Subcutaneous adipose tissue (tissue), 4 donors: ENCODE measurements at places on chromosomes 1 and 21. TPM values are rescaled to one million over a fixed set of nuclear protein-coding genes. Genes with fewer than 3 reads are reported as not detected.

The TMIGD3 gene
- 9.9 TPM for total RNA-seq

The HJV gene
- total RNA-seq, result not detected

The UBE4B gene
- total RNA-seq, result 55.6 TPM

The SLAMF9 gene
- total RNA-seq, result 0.66 TPM

The CFHR4 gene
- total RNA-seq, result not detected

The LCA5L gene
- 0.33 TPM for total RNA-seq

The OXCT2 gene
- 0.94 TPM for total RNA-seq

The NFYC gene
- 30.2 TPM for total RNA-seq

The IL24 gene
- not detected for total RNA-seq

The TMPRSS2 gene
- 0.19 TPM for total RNA-seq

The CEP170 gene
- total RNA-seq, result 136 TPM

The G0S2 gene
- 926 TPM for total RNA-seq

The SDHC gene
- total RNA-seq, result 27.1 TPM

The PKLR gene
- not detected for total RNA-seq

The DCAF6 gene
- total RNA-seq, result 94.4 TPM

The CASZ1 gene
- total RNA-seq, result 0.88 TPM

The DENND2D gene
- total RNA-seq, result 40.5 TPM

The CNIH3 gene
- not detected for total RNA-seq

The CFAP107 gene
- not detected for total RNA-seq

The LIN28A gene
- not detected for total RNA-seq

The A3GALT2 gene
- not detected for total RNA-seq

The FCMR gene
- total RNA-seq, result 1.7 TPM

The TMEM201 gene
- 4.4 TPM for total RNA-seq

The METTL25B gene
- 29.2 TPM for total RNA-seq

The BSND gene
- total RNA-seq, result not detected

The GADD45A gene
- 45.9 TPM for total RNA-seq

The ISG20L2 gene
- 13.7 TPM for total RNA-seq

The ETV3L gene
- total RNA-seq, result not detected

The CAMTA1 gene
- total RNA-seq, result 82.5 TPM

The CD1D gene
- 0.65 TPM for total RNA-seq

The C1orf122 gene
- 41.9 TPM for total RNA-seq

The SPATA45 gene
- not detected for total RNA-seq

The MCOLN3 gene
- total RNA-seq, result 7.3 TPM

The MATN1 gene
- not detected for total RNA-seq

The TDRD10 gene
- total RNA-seq, result 9.0 TPM

The SMIM11 gene
- total RNA-seq, result 6.8 TPM

The GNG4 gene
- total RNA-seq, result not detected

The HAO2 gene
- not detected for total RNA-seq

The UBQLN4 gene
- total RNA-seq, result 16.1 TPM

The S100A10 gene
- total RNA-seq, result 404 TPM

The EFNA3 gene
- total RNA-seq, result 0.44 TPM

The NBPF4 gene
- total RNA-seq, result not detected

The TMCO1 gene
- 110 TPM for total RNA-seq

The SFT2D2 gene
- 40.1 TPM for total RNA-seq

The RGSL1 gene
- not detected for total RNA-seq

The C1orf87 gene
- total RNA-seq, result 0.68 TPM

The L1TD1 gene
- total RNA-seq, result not detected
